ENCODE measurements at places on chromosomes 12 and 14.
A peak's percentile ranks its signal among the peaks of the same experiment; 100 is the strongest.

DNA sequence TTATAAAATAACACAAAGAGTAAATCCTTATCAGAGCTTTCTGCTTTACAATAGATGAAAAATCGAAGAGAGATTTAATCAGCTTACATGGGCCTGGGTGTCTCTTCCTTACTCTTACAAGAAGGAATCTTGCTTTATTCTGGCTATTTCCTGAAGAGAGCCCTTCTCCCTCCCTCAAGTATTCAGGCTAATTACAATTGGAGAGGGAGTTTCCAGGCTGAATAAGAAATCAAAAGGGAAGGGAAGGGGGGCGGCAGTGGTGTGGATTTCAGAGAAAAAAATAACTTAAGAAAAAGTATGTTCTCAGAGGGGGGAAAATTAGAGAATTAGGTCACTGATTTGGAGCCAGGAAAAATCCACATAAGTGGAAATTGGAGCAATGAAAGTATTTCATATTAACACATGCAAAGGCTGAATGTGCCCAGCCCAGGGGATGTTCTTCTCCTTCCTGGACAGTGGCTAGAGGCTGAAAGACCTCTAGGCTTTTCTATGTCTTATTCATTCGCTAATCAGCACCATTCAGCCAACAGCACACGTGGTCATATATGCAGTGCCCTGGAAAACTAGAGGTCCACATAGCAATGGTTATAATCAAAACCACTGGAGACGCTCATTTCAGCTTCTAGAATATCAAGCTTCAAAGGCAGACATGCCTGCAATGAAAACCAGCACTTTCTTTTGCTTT, 158.9 kb upstream of the BTG1 start:
- peak; percentile 54 for DNase-seq

DNA sequence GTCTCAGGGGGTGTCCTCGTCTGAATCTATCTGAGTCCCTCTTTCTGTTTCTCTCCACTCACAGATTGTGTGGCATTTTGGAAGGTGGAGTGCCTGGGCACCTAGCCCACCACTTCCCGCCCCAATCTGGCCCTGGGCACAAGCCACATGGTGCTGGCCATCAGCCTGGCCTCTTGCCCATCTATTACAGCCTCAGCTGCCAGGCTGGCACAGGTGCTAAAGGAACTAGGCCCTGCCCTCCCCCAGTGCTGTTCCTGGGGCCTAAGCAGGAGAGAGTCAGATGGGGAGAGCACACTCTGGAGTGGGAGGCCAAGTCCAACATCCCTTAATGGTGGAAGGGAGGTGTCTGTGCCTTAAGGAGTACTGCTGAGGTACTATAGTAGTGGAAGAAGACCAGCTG, 8.3 kb upstream of the CALCOCO1 start:
- DNase-seq, result no peak

DNA sequence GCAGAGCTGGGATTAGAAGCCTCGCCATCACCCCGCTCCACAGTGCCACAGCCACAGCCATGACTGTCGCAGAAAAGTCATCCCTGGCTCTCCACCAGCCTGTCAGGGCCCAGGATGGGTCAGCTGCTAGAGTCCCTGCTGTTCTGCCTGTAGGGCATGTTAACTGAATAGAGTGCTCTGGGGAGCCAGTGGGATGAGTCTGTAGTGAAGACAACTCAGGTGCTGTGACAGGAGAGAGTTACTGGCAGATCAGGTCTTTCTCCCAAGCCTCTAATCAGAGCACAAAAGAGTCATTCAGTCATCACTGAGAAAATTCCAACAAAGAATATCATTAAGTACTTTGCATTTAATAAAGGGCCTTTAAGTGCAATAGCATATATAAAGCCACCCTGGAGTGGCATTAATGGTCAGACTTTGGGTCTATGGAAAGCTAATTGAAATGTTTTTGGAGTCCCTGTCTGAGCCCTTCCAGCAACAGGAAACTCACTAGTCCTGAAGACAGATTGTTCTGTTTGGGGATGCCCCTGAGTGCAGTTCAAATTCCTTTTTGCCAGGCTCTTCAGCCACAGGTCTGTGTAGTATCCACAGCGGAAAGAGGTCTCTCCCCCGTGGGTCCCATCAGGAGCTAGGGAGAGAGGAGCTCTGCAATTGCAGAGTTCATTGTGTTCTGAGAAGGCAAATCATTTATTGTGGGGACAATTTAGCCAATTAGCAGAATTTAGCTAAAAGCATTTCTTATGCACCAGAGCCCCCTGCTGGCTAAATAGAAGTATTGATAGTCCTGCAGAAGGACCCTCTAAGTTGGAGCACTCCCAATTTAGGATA, 45.2 kb upstream of the C14orf132 start:
- peak; percentile 59 for DNase-seq

DNA sequence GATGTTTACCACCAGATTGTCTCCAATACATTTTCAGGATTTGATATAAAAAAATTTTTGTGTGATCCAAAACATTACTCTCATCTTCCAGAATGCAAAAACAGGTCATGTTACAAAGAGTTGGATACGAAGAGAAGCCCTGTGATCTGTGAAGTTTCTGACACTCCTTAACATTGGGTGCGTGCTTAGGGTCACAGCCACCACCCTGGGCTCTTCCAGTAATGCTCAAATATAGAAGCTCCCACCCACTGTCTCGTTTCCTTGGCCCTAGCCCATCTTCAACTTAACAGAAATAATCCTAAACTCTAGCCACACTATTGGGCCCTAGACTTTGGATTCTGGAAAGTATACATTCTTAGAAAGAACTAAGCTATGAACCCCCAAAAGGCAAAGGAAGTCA, 32.9 kb upstream of the HSP90B1 start:
- no peak for DNase-seq

DNA sequence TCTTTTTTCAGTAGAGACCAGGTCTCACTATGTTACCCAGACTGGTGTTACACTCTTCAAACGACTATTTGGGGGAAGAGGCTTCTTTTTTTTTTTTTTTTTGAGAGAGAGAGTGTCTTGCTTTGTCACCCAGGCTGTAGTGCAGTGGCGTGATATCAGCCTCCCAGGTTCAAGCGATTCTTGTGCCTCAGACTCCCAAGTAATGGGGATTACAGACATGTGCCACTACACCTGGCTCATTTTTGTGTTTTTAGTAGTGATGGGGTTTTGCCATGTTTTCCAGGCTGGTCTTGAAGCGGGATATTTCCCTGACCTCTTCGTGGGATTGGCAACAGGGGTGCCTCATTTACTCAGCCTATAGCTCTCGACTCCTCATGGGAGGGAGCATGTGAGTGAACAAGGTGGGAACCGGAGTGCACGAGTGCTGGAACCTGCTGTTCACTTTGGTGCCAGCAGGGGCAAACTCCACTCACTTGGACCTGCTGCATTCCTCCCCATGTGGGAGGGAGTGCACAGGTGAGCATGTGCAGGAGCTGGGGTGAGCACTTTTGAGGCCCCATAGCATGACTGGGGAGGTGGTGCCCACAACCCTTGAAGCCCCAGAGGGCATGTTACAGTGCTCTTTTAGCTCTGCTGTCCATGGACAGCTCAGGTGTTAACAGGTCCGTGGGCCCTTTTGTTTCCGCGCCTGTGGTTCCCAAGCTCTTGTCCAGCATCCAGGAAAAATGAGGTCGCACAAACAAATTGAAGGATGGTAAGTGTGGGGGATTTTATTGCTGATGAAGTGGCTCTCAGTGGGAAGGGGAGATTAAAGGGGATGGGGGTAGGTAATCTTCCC, 79.1 kb upstream of the HECTD1 start:
- DNase-seq, result no peak

DNA sequence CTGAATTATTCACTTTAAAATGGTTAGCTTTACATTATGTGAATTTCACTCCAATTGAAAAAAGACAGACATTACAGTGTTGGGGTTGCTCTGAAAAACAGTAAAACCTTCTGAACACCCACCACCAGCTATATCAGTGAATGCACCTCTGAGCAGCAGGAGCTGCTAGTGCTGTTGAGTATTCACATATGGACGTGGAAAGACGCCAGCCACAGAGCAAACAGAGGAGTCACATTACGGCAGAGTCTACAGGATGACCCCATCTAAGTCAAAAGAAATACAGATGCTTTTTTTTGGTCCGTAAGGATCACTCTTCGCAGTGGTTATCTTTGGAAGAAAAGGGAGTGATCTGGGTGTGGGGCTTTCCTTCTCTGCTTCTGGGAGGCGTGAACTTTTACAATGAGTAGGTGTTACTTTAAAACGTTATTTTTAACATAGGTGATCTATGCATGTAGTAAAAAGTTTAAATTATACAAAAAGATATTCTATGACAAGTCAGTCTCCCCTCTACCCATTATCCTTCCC, 4.5 kb downstream of the HVCN1 start:
- no peak for DNase-seq

All from suppressor macrophage treated with lipopolysaccharide for 1 hour (primary cell).